ENCODE measurements at places on chromosomes 2 and 18.
A peak's percentile ranks its signal among the peaks of the same experiment; 100 is the strongest.

DNA sequence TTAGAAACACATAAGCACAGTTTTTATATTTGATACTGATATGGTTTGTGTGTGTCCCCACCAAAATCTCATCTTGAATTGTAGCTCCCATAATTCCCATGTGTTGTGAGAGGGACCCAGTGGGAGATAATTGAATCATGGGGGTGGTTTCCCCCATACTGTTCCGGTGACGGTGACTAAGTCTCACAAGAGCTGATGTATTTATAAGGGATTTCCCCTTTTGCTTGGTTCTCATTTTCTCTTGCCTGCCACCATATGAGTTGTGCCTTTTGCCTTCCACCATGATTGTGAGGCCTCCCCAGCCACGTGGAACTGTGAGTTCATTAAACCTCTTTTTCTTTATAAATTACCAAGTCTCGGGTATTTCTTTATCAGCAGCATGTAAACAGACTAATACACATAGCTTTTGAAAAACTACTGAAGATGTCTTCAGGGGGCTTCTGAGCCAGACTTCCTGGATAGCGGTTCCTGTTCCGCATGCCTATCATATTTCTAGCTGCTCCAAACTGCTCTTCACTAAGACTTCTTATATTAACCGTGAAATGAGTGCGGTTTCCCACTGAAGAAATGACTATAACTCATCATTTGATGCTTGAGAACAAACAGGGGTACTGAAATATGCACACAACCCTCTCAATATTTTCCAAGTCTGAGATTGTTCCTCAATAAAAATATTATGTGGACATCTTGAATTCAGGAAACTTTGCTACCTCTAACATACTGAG lies 75.8 kb downstream of the SPHKAP start:
- DNase-seq, result no peak

GRCh38 chr2:227153307-227153706 lies 10.7 kb downstream of the COL4A4 start:
- no peak for DNase-seq

DNA sequence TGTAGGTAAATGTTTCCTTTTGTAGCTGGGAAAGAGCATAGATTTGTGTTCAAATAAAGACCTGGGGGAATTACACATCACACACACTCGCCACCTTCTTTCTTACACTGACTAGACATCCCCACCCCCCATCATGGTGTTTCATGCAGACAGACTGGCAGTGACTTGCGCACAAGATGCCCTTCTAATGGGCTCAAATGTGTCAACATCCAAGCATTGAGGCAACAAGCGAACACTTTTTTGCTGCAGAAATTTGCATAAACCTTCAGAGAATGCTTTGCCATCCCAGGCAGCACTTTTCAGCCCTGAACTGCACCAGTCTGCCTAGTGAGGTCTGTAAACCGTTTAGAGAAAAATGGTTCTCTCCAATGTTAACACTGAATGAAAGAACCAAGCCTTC lies 4.5 kb downstream of the HOXD8 start:
- no peak for DNase-seq

DNA sequence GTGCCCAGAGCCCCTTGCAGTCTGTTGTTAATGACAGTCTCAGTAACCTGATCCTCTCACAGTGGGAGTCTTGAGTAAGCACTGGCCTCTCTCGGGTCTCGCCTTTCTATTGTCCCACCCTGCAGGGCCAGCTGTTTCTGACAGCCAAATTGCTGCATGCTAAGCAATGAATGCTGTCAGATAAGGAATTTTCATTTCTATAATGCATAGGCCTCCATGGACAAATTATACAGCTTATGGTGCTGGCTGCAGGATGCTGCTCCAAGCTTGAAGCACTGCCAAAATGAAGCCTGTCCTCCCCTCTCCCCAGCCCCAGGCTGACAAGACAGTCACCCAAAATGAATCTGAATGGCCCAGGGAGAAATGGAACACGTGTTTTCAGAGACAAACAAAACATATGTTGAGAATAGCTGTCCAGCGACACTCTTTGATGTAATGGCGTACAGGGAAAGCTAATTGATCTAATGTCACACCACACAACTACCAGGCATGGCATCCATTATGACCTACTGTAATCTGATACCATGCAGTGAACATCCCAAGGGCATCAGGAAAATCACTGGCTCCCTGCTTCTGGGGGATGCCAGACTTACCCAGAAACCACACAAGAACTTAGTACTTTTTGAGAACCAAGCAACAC lies 36.8 kb downstream of the ACVR1 start:
- DNase-seq, result no peak

DNA sequence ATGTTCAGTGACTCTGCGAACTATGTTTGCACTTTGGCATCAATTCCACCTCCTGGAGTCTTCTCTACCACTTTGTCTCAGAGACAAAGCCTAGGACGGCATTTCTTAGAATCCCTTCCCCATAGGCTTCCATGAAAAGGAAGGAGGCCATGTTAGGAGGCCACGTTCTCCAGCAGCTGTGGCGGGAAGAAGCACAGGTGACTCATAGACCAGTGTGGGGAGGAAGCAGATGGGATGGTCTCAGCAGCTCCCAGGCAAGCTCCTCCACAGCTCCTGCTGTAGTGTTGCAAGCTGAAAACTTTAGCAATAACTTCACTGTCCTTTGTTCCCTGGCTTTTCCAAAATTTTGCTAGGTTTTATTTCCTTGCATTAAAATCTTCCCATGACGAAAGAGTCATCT lies 781.3 kb upstream of the ID2 start:
- DNase-seq, result no peak

GRCh38 chr2:65545837-65546805 lies 113.7 kb upstream of the SPRED2 start:
- no peak for DNase-seq

GRCh38 chr18:46167971-46168370 lies 63.8 kb downstream of the HAUS1 start:
- no peak for DNase-seq

- DNase-seq, result peak; percentile 47
Measured at GRCh38 chr2:176001281-176001915, 669 bp downstream of the LNPK start.

DNA sequence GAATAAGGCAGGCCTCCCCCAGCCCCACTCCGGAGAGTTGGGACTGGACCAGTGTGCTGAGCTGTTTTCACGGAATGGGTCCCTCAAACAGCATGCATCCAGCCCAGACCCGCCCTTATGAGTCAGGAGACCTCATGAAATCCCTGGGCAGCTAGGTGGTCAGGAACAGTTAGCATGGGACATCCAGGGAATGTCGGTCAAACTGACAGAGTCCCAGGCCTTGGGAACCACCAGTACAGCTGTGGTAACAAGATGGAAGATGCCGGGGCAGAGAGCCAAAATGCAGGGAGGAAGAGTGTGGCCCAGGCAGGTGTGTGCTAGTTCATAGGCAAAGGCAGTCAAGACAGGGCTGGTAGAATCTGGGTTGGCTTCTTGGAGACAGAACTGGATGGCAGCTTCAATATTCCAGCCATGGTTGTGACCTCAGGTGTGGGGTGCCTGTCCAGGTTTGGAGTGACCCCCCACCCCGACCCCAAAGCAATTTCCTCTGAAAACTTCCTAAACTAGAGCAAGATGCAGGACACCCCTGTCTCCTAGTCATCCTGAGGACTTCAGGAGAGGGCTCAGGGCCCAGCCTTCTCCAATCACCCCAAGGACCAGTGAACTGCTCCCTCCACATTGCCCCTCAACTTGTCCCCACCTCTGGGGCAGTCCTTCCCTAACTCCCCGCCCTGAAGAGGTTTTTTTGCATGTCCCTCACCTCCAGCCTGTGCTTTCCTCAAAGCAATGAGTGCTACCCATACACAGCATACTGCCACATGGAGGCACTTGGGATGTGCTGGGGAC lies 46.5 kb downstream of the KCNIP3 start:
- DNase-seq, result no peak

- DNase-seq, result no peak
Measured at GRCh38 chr2:105904938-105905337, 160.2 kb downstream of the NCK2 start.

DNA sequence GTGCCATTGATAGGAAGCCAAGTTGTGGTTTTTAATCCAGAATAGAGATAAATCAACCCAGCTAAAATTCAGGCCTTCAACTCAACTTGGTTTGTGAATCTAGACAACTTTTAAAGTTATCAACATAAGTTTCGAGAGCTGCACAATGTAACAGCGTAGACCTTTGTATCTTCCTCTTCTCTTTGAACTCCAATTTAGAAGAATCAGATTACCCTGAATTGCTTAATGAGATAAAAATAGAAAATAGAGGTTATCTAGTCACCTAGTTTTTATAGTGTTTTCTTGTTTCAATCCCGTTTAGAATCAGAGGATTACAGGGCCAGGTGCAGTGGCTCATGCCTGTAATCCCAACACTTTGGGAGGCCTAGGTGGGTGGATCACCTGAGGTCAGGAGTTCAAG lies 12.3 kb downstream of the MOGAT1 start:
- DNase-seq, result no peak

GRCh38 chr2:145587922-145588321 lies 1068.0 kb upstream of the ZEB2 start:
- no peak for DNase-seq

GRCh38 chr2:43745457-43745856 lies 28.4 kb upstream of the DYNC2LI1 start:
- DNase-seq, result no peak

GRCh38 chr18:74376523-74376922 lies 60.9 kb downstream of the C18orf63 start:
- no peak for DNase-seq

GRCh38 chr2:47569658-47570475 lies 166.9 kb downstream of the MSH2 start:
- no peak for DNase-seq

DNA sequence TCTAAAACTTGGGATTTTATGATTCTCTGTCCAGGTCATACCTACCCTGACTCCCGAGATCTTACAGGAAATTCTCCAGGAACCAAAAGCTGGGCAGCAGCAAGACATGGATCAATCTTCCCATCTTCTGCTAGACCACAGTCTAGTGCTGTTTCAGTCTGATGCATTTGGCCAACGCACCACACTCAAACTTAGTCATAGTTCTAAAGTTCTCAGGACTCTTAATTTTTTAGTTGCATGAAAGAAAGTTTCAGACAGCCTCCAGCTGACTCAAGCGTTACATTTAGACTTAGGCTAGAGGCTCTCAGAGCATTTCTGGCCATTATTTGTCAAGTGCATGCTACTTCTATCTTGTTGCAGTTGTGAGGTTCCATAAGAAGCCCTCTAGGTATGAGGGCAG lies 230.1 kb upstream of the CCDC150 start:
- no peak for DNase-seq

DNA sequence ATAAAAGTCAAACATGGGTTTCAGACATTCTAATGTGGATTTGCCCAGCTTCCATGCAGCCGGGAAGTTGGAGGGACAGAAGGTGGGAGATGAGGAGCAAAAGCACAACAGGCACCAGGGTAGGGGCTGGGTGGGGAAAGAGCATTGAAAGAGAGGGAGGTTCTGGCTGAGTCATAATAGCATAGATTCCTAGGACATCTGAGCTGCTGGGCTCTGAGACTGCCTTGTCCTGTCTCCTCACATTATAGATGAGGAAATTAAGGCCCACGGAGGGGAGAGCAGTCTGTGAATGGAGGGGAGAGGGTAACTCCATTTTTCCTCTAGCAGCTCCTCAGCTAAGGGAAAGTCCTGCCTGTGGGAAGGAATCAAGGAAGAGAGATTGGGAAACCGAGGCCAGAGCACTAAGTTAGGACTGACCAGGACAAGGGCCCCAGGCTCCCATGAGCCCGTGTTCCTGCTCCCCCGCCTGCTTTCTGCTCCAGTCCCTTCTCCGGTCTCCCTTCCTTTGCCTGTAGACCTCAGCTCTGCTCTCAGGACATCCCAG lies 26.2 kb downstream of the SH2D6 start:
- no peak for DNase-seq

- no peak for DNase-seq
Measured at GRCh38 chr18:37483221-37483971, 82.2 kb downstream of the CELF4 start.

DNA sequence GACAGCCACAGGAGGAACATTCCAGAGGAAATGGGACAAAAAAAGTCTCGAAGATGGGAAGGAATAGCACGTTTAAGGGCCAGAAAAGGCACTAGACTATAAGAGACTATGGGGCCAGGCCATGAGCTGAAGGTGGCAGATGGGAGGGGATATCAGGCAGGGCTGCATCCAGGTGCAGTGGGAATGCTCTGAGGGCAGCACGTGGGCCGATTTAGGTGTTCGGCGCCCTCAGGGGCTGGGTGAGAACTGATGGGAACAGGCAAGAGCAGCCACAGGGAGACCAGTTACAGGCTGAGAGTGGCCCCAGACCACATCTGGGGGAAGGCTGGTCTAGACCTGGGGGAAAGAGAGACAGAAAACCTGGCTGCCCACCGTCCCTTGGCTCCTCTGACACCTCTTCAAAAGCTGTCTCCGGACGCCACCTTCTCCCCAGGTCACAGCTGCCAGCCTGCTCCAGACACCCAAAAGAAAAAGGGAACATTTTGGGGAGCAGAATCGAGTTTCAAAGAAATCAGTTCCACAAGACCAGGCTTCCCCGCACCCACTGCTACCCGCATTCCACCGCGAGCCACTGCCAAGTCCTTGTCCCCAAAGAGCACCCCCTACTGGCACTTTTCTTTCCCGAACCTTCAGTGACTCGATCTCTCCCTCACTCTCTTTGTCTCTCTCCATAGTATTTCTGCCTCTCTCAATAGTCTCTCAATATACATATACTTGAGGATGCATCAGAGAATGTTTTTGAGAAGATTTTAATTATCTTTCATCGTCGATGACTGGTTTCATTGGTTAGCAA lies 190.1 kb upstream of the AGAP1 start:
- no peak for DNase-seq

- no peak for DNase-seq
Measured at GRCh38 chr2:213251618-213252017, 32.6 kb upstream of the SPAG16 start.

- DNase-seq, result no peak
Measured at GRCh38 chr18:71134122-71134521, 845.3 kb downstream of the SOCS6 start.

DNA sequence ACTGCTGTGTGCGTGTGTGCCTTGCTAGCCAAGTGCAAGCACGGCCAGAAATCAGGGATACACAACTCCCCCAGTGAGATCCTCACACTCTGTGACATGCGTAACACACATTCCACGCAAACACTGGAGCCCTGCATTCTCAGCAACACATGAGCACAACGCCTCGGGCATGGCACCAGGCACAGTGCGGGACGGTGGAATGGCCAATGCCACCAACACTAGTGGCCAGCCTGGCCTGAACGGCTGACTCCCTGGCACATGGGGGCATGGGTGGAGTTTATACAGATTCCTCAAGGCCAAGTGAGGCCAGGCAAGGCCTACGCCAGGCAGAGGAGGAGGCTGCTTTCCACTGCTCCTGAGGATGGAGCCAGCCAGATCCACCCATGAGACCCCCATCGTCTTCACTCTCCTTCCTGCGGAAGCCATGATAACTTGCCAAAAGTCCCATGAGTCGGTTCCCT lies 56.2 kb downstream of the ANKMY1 start:
- DNase-seq, result no peak

Data from activated CD4-positive, alpha-beta T cell treated with anti-CD3 and anti-CD28 coated beads, Interleukin-2, amount 50 U/mL, for 24 hours (primary cell).